ENCODE measurements at places on chromosomes 7 and 10. TPM values are rescaled to one million over a fixed set of nuclear protein-coding genes. Genes with fewer than 3 reads are reported as not detected.

DOCK1 gene
- 41.8 TPM for total RNA-seq

TAS2R38 gene
- not detected for total RNA-seq

DRGX gene
- total RNA-seq: not detected

DNA sequence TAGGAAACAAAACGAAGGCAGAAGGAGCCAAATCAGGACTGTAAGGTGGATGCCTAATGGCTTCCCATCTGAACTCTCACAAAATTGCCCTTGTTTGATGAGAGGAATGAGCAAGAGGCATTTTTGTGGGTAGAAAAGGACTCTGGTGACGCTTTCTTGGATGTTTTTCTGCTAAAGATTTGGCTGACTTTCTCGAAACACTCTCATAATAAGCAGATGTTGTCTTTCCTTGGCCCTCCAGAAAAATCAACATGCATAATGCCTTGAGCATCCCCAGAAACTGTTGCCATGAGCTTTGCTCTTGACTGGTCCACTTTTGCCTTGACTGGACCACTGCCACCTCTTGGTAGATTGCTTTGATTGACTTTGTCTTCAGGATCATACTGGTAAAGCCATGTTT, 13.5 kb downstream of the PTPN12 start:
- H3K27me3 ChIP-seq: no peaks in the 10 kb centered on the region
- H3K36me3 ChIP-seq: no peaks in the 10 kb centered on the region
- no peak overlapping the region for H3K27ac ChIP-seq
- peaks cover 22% of the 10 kb centered on the region for H3K4me1 ChIP-seq

- peak; percentile 47 for DNase-seq
- H3K4me1 ChIP-seq: no peaks in the 10 kb centered on the region
- H3K4me3 ChIP-seq: no peak overlapping the region
- no peaks in the 10 kb centered on the region for H3K36me3 ChIP-seq
- no peaks in the 10 kb centered on the region for H3K27me3 ChIP-seq
- no peak overlapping the region for H3K27ac ChIP-seq
Measured at GRCh38 chr10:42987575-42987974, 89.3 kb upstream of the RET start.

DNA sequence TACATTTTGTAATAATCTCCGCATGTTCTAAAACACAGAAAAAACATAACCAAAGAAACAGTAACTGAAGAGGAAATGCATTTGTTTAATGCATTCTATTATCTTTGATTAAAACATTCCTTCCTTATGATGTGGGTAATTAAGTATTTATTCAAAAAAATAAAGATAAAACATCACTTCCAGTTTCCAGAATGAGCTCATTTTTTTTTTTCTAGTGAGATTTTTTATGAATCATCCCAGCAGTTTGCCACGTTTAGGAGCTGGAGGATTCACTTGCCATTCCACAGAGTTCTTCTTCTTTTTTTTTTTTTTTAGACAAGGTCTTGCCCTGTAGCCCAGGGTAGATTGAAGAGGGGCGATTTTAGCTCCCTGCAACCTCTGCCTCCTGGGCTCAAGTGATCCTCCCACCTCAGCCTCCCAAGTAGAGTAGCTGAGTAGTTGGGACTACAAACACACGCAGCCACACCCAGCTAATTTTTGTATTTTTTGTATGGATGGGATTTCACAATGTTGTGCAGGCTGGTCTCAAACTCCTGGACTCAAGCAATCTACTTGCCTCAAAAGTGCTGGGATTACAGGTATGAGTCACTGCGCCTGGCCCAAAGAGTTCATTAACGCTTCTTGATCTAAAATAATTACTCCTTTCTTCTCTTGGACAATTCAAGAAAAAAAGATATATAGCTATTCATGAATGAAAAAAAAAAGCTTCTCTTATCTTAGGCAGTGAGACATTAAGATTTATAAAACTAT, 177.3 kb downstream of the DKK1 start:
- H3K4me1 ChIP-seq: no peaks in the 10 kb centered on the region
- H3K36me3 ChIP-seq: no peaks in the 10 kb centered on the region
- no peak for DNase-seq
- H3K27me3 ChIP-seq: no peaks in the 10 kb centered on the region
- H3K4me3 ChIP-seq: no peak overlapping the region
